ENCODE measurements at places on chromosomes 5 and 9.

GRCh38 chr9:21096172-21096900 is 18.6 kb upstream of the IFNB1 start:
- DNase-seq, result no peak

- no peak for DNase-seq
Observed at GRCh38 chr5:134420343-134420742, 8.7 kb upstream of the CDKN2AIPNL start.

- DNase-seq, result no peak
Observed at GRCh38 chr5:137286025-137286610, 213.0 kb downstream of the SPOCK1 start.

- no peak for DNase-seq
Observed at GRCh38 chr9:29285818-29286217, 1712.5 kb upstream of the C9orf72 start.

DNA sequence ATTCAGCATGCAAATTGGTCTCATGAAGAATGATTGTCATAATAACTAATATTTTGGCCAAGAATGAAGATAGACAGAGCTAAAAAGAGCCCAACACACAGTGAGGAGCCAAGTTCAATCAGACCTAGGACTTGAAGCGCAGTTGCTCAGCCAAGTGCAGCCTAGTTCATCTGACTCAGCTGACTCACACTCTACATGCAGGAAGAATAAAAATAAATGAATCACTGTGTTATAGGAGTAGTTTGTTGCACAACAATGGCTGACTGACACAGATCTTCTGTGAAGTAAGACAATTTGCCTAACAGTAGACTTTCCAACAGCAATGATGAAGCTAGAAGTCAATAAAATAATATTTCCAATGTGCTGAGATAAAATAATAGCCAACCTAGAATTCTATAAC is 261.5 kb downstream of the CEMIP2 start:
- no peak for DNase-seq

DNA sequence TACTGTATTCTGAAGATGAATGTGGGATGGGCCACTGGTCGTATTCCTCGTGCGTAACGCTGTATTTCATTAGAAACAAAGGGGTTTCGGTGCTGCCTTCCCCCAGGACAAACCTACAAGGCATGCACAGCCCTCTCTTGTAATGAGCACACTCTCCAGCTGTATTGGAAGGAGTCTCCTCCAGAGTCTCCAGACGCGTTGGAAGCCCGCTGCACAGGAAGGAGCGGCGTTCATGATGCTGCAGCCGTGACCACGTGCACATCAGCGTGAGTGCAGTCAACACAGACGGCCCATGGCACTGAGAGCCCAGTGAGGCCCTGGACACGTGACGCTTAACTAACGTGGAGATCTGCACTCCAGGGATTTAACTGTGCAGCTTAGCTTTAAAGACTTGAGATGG is 209.0 kb upstream of the IRX1 start:
- no peak for DNase-seq

DNA sequence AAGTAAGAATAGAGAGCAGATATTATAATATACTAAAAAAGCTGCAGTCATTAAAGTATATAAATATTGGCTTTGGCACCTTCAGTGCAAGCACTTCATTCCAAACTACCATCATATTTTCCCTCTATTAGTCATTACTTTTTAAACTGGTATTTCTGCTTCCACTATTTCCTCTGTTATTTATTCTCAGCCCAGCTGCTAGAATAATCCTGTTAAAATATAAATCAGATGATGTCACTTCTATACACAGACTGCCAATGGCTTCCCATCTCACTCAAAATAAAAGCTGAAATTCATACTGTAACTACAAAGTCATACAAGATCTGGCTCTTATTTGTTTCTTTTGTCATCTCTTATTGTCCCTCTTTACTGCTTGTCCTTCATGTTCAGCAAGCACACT is 432.9 kb downstream of the TLE4 start:
- no peak for DNase-seq

- DNase-seq, result no peak
Observed at GRCh38 chr9:82606492-82607382, 456.2 kb downstream of the RASEF start.

DNA sequence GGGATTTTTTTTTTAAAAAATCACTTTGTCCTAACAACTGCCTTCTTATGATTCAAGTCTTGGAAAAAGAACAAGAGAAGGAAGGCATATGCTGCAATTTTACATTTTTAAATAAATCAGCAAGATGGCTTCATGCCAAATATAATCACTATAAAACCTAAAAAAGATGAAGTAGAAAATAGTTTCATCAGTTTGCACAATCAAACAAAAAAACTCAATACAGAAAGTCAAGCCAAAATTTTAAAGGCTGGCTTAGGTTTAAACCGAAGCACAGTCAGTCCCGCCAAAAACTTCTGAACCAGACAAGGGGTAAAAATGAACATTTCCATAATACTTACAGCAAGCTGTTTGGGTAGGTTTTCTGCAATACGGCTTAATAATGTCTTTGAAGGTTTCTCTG is 57.3 kb downstream of the ZFR start:
- no peak for DNase-seq

DNA sequence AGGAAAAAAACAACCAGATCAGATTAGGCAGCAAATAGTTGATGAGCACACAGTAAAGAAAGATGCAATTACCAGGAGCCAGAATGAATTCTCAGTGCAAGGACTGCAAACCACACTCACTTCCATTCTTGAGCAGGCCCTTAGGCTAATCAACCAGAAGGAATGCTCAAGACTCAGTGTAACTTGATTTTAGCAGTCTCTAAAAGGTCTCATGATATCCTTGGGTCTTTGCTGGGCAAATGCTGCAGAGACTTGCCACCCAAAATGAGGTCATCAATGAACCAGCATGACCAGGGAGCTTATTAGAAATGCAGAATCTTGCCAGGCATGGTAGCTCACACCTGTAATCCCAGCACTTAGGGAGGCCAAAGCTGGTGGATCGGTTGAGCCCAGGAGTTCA is 20.1 kb upstream of the TMEM245 start:
- no peak for DNase-seq

DNA sequence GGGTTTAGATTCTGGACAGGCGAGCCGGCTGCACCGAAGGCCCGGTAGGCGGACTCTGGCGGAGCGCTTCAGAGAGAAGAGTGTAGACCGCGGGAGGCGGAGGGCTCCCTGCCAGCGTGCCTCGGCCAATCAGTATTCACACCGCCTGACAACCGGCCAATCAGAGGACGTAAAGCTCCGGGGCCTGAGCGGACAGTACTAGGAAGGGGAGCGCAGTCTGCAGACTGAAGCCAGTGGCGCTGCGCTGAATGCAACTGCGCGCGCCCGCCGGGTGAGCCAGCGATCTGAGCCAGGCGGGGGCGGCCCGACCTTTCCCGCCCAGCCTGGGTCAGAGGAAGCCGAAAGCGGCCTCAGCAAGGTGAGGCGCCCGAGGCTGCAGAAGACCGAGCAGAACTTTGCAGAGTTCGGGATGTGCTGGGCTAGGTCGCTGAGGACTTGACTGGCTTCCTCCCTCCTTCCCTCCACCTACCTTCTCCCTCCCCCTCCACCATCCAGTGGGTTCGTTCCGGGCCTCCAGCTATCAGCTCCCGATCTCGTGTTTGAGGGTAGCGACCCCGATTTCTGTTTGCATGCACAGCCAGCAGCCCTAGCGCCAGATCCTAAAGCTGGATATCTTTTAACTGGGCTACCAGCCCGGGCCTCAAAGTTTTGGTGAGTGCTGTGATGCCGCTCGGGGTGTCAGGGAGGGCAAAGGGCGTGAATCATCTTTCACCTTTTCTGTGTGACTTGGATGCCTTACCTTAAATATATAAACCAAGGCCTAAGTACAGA is at the start of gene DMRT2:
TSS of gene DMRT2 (plus strand) at position 233 of the 771 bp plus-strand sequence. CDS start 1,257 bp downstream, outside the sequence.
- no peak for DNase-seq

DNA sequence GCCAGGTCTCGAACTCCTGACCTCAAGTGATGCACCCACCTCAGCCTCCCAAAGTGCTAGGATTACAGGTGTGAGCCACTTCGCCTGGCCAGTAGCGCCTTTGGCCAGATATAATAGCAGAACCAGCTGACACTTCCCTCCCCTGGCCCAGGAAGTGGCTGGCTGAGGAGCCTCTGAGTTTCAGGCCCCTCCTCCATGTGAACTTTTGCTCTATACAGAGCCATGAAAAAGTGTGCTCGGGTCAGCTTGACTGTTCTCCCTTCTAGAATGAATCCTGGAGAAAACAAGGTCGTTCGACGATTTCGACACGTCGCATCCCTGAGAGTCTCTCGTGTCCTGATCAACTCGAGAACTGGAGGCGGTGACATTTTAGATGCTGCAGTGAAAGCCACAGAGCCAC is 8.6 kb upstream of the ZDHHC12 start:
- no peak for DNase-seq

DNA sequence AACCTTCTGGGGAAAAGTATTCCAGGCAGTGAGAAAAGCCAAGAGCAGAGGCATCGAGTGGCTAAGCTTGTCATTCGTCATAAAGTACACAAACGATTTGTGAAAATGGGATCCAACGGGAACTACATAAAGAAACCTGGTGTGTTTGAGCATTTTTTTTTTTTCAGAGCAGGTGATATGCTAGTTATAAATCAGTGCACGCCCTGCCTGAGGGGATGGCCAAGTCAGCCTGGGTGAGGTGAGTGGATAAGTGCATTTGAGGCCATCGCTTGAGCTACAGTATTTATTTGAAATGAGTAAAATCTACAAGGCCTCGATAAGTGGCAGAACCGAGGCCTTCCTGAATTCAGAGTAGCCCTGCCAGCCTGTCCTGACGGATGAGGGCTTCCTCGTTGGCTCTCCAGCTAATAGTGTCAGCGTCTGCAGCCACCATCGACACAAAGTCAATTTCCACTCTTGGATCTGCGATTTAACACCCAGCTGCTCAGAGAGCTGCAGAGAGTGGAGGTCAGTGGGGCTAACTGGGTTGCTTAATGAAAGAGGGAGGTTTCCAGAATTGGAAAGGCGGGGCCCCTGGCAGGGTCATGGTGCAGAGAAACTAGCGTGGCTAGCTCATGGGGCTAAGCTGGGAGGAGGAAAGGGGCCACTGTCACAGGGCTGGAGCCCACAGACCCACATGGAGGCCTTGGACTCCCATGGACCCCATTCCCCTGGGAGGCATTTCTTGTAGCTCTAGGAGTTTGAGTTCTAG is 27.3 kb downstream of the PPARGC1B start:
- DNase-seq, result no peak

GRCh38 chr9:121122246-121123032 is 47.7 kb downstream of the CNTRL start:
- DNase-seq, result no peak

DNA sequence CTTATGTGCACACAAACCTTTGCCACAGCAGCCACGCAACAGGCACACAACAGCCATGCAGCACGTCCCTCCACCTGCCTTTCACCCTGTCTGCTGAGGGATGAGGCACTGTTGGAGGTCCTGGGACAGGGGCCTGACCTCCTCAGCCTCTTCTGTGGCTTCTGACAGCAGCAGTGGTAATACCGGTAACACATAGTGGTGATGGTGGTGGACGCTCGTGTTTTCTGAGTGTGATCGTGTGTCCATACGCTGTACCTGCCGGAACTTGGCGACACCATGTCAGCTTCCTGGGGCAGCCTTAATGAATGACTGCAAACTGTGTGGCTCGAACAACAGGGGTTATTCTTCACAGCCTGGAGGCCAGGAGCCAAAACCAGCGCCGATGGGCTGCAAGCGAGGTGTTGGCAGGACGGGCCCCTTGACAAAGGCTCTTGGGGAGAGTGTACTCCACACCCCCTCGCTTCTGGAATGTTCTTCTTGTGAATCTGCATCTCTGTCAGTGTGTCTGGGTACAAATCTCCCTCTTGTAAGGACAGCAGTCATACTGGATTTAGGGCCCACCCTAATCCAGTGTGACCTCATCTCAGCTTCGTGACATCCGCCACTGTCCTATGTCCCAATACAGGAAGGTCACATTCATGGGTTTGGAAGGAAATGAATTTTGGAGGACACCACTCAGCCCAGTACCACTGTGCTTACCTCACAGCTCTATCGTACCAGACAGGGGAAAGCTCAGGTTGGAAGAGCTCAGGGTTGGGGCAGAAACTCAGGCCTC is 55.3 kb upstream of the EXOC3 start:
- no peak for DNase-seq

GRCh38 chr5:74212336-74212735 is 428.2 kb downstream of the ENC1 start:
- DNase-seq, result no peak

- no peak for DNase-seq
Observed at GRCh38 chr5:82397741-82398320, 119.7 kb upstream of the RPS23 start.

GRCh38 chr5:158154226-158155005 is 295.5 kb upstream of the CLINT1 start:
- DNase-seq, result no peak

DNA sequence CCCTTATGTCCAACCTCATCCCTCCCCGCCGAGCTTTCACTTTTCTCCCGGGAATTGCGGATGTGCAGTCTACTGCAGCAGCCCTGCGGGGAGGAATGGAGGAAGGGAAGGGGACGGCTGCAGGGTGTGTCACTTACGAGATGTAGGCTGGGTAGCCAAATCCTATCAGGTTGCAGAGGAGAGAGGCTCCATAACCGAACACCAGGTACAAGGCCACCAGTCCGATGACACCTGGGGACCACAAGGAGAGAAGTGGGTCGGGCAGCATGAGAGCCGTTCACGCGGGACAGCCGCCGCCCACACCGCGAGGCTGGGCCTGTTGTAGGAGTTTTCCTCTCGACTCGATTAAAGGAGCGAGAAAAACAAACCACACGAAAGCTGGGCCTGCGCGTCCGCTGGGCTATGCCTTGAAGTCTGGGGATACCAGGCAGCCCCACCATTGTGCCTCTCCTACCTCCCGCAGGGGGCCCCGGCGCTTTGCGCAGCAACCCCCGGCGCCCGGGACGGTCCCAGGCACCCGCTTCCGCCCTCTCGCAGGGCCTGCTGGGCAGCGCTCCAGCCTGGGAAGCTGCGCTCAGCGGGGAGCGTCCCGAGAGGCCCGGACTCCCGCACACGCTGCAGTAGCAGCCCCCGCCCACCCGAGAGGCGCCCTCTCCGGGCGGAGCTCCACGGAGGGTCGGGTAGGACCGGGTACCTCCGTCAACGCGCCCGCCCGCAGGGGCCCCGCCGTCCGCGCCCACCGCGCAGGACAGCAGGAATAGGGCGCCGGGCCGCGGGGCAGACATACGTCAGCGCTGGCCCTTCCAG is 798 bp downstream of the REEP5 start:
- no peak for DNase-seq

- DNase-seq, result no peak
Observed at GRCh38 chr5:107532169-107532878, 138.4 kb downstream of the EFNA5 start.

DNA sequence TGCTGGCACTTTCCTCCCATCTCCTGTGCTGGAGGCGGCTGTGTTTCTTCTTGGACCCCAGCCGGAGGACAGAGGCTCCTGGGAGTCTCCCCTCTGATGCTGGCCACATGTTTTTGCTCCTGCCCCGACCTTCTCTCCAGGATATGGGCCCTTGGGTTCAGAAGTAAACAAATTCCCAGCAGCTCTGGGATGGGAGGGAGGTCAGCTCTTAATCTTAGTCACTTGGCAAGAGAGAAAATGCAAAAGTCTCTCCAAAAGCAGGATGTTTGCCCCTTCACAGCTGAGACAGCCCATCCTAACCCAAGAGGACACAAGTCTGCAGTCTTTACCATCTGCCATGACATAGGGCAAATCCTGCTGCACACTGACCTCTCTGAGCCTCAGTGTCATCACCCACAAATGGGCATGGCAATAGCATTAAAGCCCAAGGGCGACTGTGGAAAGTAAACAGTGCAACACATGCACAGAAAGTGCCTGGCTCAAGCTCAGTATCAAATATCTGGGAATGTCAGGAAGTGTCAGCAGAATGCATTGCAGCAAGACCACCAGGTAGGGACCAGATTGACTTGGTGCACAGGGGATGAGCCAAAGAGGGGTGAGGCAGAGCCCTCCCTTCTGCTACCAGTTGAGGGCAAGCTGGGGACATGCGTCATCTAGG is 117.0 kb upstream of the CXCL14 start:
- DNase-seq, result no peak

GRCh38 chr9:70169222-70169621 is 89.6 kb upstream of the SMC5 start:
- DNase-seq, result no peak
